Left lung (tissue), 14 donors: ENCODE measurements at places on chromosomes 7 and 10. TPM values are rescaled to one million over a fixed set of nuclear protein-coding genes. Genes with fewer than 3 reads are reported as not detected.
A peak's percentile ranks its signal among the peaks of the same experiment; 100 is the strongest.

- H3K27me3 ChIP-seq, result peaks cover 51% of the 10 kb centered on the region
- H3K4me1 ChIP-seq, result no peaks in the 10 kb centered on the region
- no peaks in the 10 kb centered on the region for H3K36me3 ChIP-seq
- H3K27ac ChIP-seq, result peak overlapping the region; percentile 33
- no peak overlapping the region for H3K4me3 ChIP-seq
These were observed 3.1 kb upstream of the ADAM12 start for GRCh38 chr10:126391192-126391885.

- H3K27me3 ChIP-seq, result no peaks in the 10 kb centered on the region
- H3K4me1 ChIP-seq, result no peaks in the 10 kb centered on the region
- no peak overlapping the region for H3K4me3 ChIP-seq
- no peak for DNase-seq
- no peak overlapping the region for H3K27ac ChIP-seq
These were observed 48.0 kb upstream of the CYP2C9 start for GRCh38 chr10:94890264-94891022.

The NKX6-2 gene
- total RNA-seq, result not detected

- H3K36me3 ChIP-seq, result no peaks in the 10 kb centered on the region
- H3K4me3 ChIP-seq, result peak within 1 kb of the TSS; percentile 54
- H3K27me3 ChIP-seq, result peaks cover 15% of the 10 kb centered on the region
- H3K4me1 ChIP-seq, result peaks cover 5% of the 10 kb centered on the region
- no peak within 1 kb of the TSS for H3K27ac ChIP-seq
These were observed at the start of gene DYNC1I1 for GRCh38 chr7:95772298-95772770. TSS of gene DYNC1I1 (plus strand) at chr7:95772554. CDS start at chr7:95804730, 32,176 bp downstream.

The DLX5 gene
- total RNA-seq, result 1.8 TPM

GRCh38 chr7:31254926-31255325 lies 85.6 kb downstream of the NEUROD6 start:
- no peaks in the 10 kb centered on the region for H3K4me1 ChIP-seq
- no peak overlapping the region for H3K27ac ChIP-seq
- H3K4me3 ChIP-seq, result no peak overlapping the region

The GPR15LG gene
- total RNA-seq, result not detected

DNA sequence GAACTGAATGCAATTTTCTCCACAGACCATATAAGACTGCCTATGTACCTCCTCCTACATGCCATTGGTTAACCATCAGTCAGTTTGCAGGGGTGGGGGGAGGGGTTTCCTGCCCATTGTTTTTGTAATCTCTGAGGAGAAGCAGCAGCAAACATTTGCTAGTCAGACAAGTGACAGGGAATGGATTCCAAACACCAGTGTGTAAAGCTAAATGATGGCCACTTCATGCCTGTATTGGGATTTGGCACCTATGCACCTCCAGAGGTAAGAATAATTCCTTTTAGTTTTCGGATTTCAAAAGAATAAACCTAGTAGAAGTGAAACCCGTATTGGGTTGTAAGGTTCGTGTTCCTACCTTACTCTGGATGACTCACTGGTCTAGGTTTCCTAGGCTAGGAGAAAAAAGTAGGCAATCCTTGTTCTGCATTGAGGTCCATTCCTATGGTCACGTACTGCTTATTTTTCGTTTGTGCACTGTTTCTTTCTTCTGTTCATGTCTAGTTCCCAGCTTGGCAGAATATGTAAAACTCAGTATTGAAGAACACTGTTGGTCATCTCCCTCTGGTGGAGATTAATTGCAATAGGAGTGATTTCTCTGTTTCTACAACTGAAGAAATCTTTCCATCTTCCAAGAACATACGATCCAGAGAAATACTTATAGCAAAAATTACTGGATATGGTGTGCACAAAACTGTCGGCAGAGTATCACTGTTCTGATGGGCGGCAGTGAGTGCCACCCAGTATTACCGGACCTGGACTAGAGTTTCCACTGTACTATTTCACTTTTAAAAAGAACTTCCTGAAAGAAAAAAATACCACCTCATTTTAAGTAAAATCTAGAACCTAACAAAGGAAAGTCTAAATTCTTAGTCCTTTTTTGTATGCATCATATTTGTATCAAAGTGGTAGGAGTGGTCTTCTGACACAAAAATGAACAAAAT lies at the start of gene AKR1C3:
TSS of gene AKR1C3 (plus strand) at position 150 of the 941 bp plus-strand sequence. CDS start at position 181, 31 bp downstream.
- H3K36me3 ChIP-seq, result peaks cover 3% of the 10 kb centered on the region
- H3K4me1 ChIP-seq, result no peaks in the 10 kb centered on the region
- H3K4me3 ChIP-seq, result peak within 1 kb of the TSS; percentile 37
- peak; percentile 49 for DNase-seq
- peak within 1 kb of the TSS; percentile 52 for H3K27ac ChIP-seq
- no peaks in the 10 kb centered on the region for H3K27me3 ChIP-seq

GRCh38 chr7:24972166-24972477 lies 7.9 kb downstream of the OSBPL3 start:
- no peak overlapping the region for H3K4me3 ChIP-seq
- H3K27me3 ChIP-seq, result no peaks in the 10 kb centered on the region
- H3K27ac ChIP-seq, result no peak overlapping the region
- H3K36me3 ChIP-seq, result no peaks in the 10 kb centered on the region
- DNase-seq, result no peak
- no peaks in the 10 kb centered on the region for H3K4me1 ChIP-seq

DNA sequence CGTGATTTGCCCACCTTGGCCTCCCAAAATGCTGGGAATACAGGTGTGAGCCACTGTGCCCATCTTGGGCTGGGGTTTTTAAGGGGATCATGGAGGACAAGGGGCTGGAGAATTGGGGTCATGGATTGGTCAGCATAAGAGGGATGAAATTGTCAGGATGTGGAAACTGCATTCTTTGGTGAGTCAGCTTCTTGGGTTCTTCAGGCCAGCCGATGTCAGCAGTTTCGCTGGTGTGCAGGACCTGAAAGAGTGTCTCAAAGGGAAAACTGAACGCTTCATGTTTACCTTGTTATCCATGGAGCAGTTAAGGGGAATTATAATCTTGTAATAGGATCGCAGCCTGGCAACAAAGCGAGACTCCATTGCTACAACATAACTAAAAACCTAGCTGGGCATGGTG lies 13.0 kb downstream of the GALNT17 start:
- no peaks in the 10 kb centered on the region for H3K27me3 ChIP-seq
- no peaks in the 10 kb centered on the region for H3K4me1 ChIP-seq

GRCh38 chr7:80508440-80508839 lies 3.4 kb downstream of the GNAT3 start:
- DNase-seq, result no peak
- no peaks in the 10 kb centered on the region for H3K36me3 ChIP-seq
- no peak overlapping the region for H3K4me3 ChIP-seq
- no peaks in the 10 kb centered on the region for H3K4me1 ChIP-seq
- no peak overlapping the region for H3K27ac ChIP-seq
- no peaks in the 10 kb centered on the region for H3K27me3 ChIP-seq

The MET gene
- 89.3 TPM for total RNA-seq

The ITGA8 gene
- 23.7 TPM for total RNA-seq

GRCh38 chr7:1358376-1359050 lies 100.8 kb downstream of the MICALL2 start:
- H3K4me1 ChIP-seq, result no peaks in the 10 kb centered on the region
- H3K27ac ChIP-seq, result no peak overlapping the region
- no peak overlapping the region for H3K4me3 ChIP-seq
- H3K27me3 ChIP-seq, result peaks cover 50% of the 10 kb centered on the region

GRCh38 chr7:19294619-19295018 lies 149.4 kb upstream of the FERD3L start:
- H3K4me3 ChIP-seq, result no peak overlapping the region
- no peak for DNase-seq
- H3K4me1 ChIP-seq, result no peaks in the 10 kb centered on the region
- no peak overlapping the region for H3K27ac ChIP-seq

The SEMA3A gene
- total RNA-seq, result 12.3 TPM

DNA sequence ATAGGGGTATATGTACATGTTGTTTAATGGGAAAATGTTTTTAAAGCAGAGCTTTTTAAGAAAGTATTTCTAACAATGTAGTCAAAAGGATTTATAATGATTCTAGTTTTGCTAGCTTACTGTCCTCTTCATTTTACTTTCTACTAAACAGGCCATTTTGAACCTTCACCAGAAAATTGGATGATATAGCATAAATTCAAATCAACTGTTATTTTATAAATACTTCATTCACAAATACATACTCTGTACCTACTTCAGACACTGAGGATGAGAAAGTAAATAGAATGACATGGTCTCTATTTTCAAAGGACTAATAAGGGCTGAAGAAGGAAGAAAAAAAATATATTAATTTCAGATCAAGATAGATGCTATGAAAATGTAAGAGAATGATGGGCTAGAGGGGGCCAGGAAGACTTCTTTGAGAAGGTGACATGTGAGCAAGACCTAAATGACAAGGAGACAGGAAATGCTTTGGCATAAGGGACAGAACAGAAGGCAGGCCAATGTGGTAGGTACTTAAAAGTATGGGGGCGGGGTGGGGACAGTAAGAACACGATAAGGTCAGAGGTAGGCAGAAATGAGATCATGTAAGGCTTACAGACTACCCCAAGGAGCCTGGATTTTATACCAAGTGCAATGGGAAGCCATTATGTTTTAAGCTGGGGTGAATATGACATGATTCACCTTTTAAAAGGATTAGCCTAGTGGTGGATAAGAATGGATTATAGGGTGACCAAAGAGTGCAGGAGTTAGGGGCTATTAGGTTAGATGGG lies 5.2 kb downstream of the NAMPT start:
- no peak overlapping the region for H3K4me3 ChIP-seq
- no peak for DNase-seq
- H3K27ac ChIP-seq, result peak overlapping the region; percentile 98
- peaks cover 76% of the 10 kb centered on the region for H3K4me1 ChIP-seq
- no peaks in the 10 kb centered on the region for H3K27me3 ChIP-seq
- no peaks in the 10 kb centered on the region for H3K36me3 ChIP-seq

DNA sequence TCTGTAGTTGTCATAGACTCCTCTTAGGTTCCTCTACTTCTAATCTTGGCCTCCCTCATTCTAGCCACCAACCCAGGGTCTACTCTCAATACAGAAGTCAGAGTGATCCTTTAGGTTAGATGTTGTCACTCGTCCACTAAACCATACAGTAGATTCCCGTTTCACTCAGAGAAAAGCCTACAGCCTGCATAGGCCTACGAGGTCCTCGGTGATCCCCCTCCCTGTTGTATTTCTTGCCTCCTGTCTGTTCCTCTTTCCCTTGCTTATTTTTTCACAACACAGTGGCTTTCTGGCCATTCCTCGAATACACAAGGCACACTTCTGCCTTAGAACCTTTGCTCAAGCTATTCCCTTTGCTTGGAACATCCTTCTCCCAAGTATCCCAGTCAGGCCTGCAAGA lies 183.0 kb upstream of the PRSS1 start:
- no peaks in the 10 kb centered on the region for H3K4me1 ChIP-seq
- no peak for DNase-seq
- no peaks in the 10 kb centered on the region for H3K36me3 ChIP-seq
- no peaks in the 10 kb centered on the region for H3K27me3 ChIP-seq
- H3K27ac ChIP-seq, result no peak overlapping the region
- H3K4me3 ChIP-seq, result no peak overlapping the region

The LRIT2 gene
- total RNA-seq, result not detected

GRCh38 chr10:96259150-96259549 lies 12.2 kb downstream of the BLNK start:
- no peaks in the 10 kb centered on the region for H3K27me3 ChIP-seq
- no peak overlapping the region for H3K27ac ChIP-seq
- H3K4me1 ChIP-seq, result no peaks in the 10 kb centered on the region
- H3K36me3 ChIP-seq, result no peaks in the 10 kb centered on the region
- no peak for DNase-seq

The PDE1C gene
- 5.5 TPM for total RNA-seq

GRCh38 chr7:57821438-57822382 lies 371.7 kb downstream of the ZNF716 start:
- no peak overlapping the region for H3K27ac ChIP-seq
- H3K4me1 ChIP-seq, result no peaks in the 10 kb centered on the region
- no peaks in the 10 kb centered on the region for H3K36me3 ChIP-seq
- no peak for DNase-seq

The LIPM gene
- not detected for total RNA-seq

DNA sequence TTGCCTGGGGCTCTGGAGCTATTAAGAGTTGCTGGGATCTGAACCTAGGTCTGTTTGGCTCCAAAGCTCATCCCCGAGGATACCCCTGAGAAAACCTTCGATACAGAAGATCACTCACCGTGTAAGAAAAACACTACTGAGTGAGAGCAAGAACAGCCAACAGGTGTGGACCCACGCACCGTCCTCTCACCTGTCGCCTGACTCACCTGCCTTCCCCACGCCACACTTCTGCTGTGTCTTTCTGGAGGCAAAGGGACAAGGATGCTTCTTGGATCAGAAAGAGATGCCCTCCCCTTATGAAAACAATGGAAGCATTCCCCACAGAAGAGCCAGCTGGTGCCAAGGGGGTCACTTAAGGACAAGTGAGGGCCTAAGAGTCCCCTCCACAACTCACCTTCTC lies 46.7 kb downstream of the COL13A1 start:
- peaks cover 5% of the 10 kb centered on the region for H3K4me1 ChIP-seq
- H3K27me3 ChIP-seq, result no peaks in the 10 kb centered on the region
- DNase-seq, result no peak

GRCh38 chr7:104126411-104126841 lies 81.4 kb downstream of the ORC5 start:
- no peaks in the 10 kb centered on the region for H3K36me3 ChIP-seq
- DNase-seq, result no peak
- no peaks in the 10 kb centered on the region for H3K4me1 ChIP-seq
- H3K4me3 ChIP-seq, result no peak overlapping the region

The PRKCQ gene
- total RNA-seq, result 7.3 TPM

DNA sequence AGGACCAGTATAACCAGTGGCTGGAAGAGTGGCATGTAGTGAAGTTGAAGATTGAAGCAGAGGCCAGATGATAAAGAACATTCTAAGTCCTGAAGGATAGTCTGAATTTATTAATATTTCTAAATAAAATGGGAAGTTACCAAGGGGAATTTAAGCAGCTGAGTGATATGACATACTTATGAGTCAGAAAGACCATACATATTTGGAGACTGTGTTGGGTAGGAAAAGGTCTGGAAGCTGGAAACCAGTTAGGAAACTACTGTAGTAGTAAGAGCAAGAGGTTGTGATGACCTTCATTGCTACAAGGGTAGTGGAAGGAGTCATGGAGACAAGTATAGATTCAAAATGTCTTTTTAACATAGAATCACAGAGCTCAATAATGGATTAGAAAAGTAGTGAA lies 752.3 kb downstream of the SUGCT start:
- H3K4me3 ChIP-seq, result no peak overlapping the region
- no peak overlapping the region for H3K27ac ChIP-seq
- no peaks in the 10 kb centered on the region for H3K36me3 ChIP-seq
- no peaks in the 10 kb centered on the region for H3K27me3 ChIP-seq

DNA sequence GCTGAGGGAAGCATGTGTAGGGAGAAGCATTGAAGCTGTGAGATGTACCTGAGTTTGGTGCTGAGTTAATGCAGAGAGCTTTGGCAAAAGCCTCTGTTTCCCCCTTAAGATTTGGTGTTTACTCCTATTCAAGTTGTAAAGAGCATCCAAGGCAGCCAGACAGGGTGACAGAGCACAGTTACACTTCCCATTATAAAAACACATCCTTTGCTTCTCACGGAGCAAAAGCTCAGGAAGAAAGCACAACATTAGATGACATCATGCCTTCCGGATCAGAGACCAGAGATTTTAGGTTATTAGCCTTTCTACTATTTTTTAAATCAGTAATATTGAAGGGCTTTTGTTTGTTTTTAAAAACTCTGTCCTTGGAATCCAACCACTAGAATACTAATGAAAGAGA lies 182.9 kb downstream of the DOCK4 start:
- H3K27me3 ChIP-seq, result no peaks in the 10 kb centered on the region
- peaks cover 3% of the 10 kb centered on the region for H3K4me1 ChIP-seq
- H3K27ac ChIP-seq, result no peak overlapping the region
- no peaks in the 10 kb centered on the region for H3K36me3 ChIP-seq

The GSAP gene
- total RNA-seq, result 40.9 TPM

- no peaks in the 10 kb centered on the region for H3K4me1 ChIP-seq
- no peak for DNase-seq
- H3K27me3 ChIP-seq, result no peaks in the 10 kb centered on the region
- no peaks in the 10 kb centered on the region for H3K36me3 ChIP-seq
These were observed 271.3 kb downstream of the FGFR2 start for GRCh38 chr10:121326905-121327304.

GRCh38 chr10:46217752-46218453 lies 68.9 kb upstream of the ANTXRL start:
- no peaks in the 10 kb centered on the region for H3K36me3 ChIP-seq
- no peak for DNase-seq
- no peak overlapping the region for H3K27ac ChIP-seq
- H3K4me3 ChIP-seq, result no peak overlapping the region
